Right hindlimb (tissue), 1 donor: ENCODE measurements at places on chromosomes 16 and 17.

GRCh38 chr16:31107465-31107867, 720 bp upstream of the BCKDK start:
- DNase-seq: no peak

DNA sequence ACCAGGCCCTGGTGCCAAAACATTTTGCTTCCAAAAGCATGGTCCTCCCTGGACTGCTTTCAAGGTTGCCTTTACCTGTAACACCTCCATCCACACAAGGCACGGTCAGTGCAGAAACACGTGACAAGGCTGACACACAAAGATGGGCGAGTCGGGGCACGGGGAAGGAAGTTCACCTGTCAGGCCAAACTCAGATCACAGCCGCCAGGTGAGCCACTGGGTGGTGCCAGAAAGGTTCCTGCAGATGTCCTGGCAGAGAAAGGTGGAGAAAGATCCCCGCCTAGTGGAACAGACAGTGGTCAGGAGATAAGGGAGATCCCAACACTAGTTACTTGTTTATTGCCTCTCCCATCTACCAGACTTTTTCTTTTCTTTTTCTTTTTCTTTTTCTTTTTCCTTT, 155.3 kb downstream of the AIPL1 start:
- no peak for DNase-seq

DNA sequence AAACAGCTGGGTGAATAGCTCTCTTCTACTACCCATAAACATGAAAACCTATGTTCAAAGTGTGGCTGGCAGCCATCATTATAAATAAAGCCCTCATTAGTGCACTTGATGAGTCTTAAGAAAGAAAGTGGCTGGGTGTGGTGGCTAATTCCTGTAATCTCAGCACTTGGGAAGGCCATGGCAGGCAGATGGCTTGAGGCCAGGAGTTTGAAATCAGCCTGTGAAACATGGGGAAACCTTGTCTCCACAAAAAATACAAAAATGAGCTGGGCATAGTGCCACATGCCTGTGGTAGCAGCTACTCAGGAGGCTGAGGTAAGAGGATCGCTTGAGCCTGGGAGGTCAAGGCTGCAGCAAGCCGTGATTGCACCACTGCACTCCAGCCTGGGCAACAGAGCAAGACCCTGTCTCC, 28.3 kb upstream of the APPBP2 start:
- no peak for DNase-seq

DNA sequence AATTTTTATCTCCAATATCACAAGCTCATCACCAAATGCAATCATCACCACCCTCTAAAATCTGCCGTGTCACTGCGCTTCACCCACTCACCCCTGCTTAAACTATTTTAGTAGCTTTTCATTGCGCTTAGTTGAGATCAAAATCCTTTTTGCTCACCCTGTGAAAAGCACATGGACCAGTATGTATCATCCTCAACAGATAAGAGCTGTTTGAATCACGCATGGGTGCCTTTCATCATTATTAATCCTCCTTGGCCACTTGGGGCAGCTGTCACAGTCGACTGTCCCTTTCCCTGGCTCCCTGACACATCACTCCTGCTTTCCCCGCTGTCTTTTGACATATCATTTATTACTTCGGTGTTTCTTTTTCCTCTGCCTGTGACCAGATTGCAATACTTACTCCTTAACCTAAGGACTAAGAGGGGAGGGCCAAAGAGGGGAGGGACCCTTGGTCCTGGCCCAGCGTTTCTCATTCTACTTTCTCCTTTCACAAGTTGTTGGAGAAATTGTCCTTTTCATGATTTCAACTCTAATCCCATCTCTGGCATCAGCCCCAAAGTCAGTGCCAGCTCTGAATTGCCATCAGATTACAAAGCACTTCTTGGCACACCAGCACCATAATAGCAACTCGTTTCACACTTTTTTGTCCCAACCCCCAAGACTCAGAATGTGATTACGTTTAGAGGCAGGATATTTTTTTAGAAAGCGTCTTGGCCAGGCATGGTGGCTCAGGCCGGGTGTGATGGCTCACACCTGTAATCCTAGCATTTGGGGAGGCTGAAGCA, 8.6 kb upstream of the KDM6B start:
- DNase-seq: no peak

- peak; percentile 91 for DNase-seq
Measured at GRCh38 chr16:80899809-80900592, 95.6 kb upstream of the CDYL2 start.

DNA sequence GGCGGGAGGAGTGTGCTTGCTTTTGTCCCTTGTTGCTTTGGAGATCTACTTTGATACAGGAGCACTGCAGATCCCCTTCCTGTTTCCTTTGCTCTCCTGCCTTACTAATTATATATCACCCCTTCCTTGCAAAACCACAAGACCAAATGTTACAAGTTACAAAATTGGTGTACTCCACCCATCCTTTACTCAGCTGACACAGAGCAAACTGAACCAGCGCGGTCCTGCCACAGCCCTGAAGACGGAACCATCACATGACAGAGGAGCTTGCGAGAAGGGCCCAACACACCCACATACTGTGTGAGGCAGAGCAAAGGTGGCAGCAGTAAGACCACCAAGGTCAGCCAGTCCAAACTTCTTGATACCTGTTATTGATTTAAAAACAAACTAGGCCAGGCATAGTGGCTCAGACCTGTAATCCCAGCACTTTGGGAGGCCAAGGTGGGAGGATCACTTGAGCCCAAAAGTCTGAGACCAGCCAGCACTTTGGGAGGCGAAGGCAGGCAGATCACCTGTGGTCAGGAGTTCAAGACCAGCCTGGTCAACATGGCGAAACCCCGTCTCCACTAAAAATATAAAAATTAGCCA, 33.2 kb downstream of the CYTH1 start:
- peak; percentile 32 for DNase-seq

- peak; percentile 67 for DNase-seq
Measured at GRCh38 chr16:87541147-87541871, 48.5 kb upstream of the ZCCHC14 start.

GRCh38 chr16:3797904-3798811, 80.8 kb upstream of the TRAP1 start:
- no peak for DNase-seq

DNA sequence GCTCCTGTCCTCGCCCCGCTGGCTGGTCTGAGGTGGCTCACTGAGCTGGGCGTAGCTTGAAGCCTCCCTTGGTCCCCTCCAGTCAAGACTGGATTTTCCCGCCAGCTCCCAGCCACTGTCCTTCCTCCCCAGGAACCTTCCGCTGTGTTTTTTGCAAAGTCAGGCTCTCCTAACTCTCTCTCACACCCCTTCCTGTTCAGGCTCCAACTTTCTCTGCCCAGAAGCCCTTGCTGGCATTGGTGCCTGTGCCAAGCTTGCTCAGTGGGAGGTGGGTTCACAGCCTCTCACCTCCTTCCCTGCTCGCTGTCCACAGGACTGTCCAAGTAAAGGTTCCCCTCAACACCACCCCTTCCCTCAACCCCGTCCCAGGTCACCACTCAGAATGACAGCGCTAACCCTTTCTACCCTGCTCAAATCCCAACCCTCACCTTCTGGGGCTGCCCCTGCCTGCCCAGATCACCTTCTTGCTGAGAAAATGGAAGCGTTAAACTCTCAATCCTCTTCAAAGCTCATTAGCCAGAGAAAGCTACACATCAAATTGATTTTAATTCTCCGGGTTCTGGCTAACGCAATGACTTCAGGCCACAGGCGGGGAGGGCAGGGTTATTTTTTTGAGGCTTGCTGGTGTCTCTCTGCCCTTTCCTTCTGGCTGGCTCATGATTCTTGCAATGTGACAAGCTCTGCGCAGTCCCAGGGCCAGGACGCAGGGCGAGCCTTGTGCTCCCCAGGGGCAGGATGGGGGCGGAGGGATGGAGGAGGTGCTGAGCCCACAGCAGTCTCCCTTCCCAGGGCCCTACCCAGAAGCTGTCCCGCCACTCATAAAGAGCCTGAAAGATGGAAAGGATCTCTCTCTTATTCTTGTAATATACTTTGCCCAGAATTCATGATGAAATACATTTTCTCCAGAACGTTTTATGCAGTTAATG, 357.2 kb upstream of the TNRC6C start:
- no peak for DNase-seq
